ENCODE measurements at places on chromosomes 5 and 9.

DNA sequence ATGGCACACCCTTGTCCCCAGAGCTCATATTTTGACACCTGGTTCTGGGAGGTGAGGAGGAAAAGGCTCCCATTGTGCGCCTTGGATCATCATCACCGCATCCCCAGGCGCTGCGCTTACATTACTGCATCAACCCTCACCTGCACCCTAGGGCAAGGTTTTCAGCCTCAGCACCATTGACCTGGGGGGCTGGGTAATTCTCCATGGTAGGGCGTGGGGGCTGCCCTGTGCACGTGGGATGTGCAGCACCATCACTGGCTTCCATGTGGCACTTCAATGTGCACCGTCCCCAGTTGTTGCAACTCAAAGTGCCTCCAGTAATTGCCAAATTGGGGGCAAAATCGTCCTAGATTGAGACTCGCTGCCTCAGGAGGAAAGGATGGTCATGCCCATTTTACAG is 83.6 kb downstream of the NTNG2 start:
- DNase-seq: no peak

GRCh38 chr5:40906351-40906751 is 2.9 kb upstream of the C7 start:
- DNase-seq: no peak

DNA sequence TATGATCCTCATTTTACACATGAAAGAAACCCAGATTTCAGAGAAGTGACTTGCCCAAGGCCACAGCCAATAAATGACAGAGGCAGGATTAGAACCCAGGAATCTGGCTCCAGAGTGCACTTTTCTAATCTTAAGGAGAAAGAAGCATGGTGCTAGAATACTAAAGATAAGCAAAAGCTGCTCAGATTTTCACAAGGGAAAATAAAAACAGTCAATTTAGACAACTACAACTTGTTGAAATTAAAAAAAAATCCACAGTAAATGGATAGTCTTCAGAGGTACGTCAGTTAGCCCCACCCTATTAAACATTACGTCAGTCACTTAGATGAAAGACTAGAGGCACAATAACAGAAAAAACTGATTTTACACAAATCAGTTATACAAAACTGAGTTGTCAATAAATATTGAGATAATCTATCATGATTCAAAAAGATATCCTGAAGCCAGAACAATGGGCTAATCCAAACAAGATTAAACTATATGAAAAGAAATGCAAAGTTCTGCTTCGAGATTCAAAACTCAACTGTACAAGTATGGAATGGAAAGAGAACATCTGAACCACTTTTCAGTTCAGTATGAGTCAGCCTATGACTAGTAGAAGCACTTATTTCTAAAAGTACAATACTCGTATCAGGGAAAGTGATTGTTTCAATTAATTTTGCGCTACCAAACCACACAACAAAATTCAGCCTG is 9.3 kb downstream of the TMEM245 start:
- no peak for DNase-seq

GRCh38 chr5:174618589-174618988 is 105.8 kb upstream of the MSX2 start:
- no peak for DNase-seq

DNA sequence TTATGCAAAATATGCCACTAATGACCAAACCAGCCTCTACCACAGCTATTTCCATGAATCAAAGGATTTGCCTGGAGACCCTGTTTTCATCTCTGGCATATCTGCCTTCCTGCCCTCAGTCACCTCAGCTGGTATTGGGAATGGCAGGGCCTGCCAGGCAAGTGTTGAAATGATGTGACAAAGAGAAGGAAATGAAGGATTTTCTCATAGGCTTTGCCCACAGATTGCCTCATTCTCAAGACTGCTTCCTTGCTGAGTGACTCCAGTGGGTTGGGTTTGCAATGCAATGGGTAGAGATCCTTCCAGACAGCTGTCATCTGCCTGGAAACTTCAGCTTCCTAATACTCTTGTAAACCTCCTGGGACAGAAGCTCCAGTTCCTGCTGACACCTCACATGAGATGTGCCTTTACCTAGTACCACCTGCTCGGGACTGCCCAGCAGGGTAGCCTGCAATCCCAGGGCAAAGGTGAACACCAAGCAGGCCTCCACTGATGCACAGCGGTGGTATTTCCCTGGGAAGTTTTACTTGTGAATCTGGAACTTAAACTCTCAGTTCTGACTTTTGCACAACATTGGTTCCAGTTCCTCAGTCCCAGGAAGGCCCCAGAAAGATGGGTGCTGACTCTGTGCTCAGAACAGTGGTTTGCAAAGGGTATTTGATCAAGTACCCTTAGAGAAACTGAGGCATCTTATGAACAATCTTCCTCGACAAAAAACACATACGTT is 64.8 kb upstream of the SLC1A1 start:
- DNase-seq: no peak
